ENCODE measurements at places on chromosomes 4 and X.

GRCh38 chr4:56910172-56910967, 2.7 kb downstream of the REST start:
- DNase-seq: no peak

DNA sequence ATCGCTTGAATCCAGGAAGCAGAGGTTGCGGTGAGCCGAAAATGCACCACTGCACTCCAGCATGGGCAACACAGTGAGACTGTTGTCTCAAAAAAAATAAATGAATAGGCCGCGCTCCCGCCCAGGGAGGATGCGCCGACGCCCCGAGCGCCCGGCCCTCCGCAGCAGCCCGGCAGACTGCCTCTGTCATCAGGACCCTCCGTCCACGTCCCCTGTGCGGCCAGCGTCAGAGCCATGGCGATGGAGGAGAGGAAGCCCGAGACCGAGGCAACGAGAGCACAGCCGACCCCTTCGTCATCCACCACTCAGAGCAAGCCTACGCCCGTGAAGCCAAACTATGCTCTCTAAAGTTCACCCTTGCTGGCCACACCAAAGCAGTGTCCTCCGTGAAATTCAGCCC, 21.4 kb downstream of the LIAS start:
- no peak for DNase-seq

- DNase-seq: no peak
Observed at GRCh38 chrX:153766098-153766817, 2.2 kb downstream of the PLXNB3 start.

- DNase-seq: no peak
Observed at GRCh38 chr4:184102927-184103326, 114.7 kb downstream of the ENPP6 start.

GRCh38 chrX:100883654-100884053, 9.5 kb upstream of the NOX1 start:
- DNase-seq: no peak

GRCh38 chrX:51779306-51779705, 36.1 kb downstream of the GSPT2 start:
- DNase-seq: no peak

- DNase-seq: no peak
Observed at GRCh38 chr4:154868414-154869194, 87.5 kb downstream of the RBM46 start.

GRCh38 chr4:95548738-95549245, at the start of gene UNC5C:
UNC5C (minus strand) TSS chr4:95548973.
- DNase-seq: no peak

DNA sequence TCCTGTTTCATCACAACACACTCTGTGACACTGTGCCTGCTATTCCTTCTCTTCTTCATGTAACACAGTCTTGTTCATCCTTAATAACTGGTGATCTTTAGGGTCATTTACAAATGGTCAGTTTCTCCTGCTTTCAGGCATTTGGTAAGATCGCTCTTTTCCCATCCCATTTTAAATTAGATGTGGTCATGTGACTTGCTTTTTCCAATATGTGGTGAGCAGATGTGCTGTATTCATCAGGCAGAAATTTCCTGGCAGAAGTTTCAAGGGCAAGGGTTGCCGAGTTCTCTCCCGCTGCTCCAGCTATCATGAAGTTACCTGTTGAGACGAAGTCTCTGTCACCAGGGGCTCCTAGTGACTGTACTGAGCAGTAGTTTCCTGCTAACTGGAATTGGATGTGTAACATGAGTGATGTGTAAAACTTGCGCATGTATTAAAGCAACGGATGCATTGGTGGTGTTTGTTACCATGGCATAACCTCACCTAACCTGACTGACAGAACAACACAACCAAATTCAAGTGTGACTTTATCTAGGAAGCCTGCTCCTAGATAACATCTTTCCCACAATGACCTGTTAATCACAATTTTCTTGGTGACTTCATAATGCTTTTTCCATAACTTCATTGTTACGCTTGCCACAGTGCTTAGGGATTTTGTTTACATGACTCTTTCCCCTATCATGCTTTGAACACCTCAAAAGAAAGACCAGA, 29.5 kb upstream of the BMPR1B start:
- DNase-seq: no peak

DNA sequence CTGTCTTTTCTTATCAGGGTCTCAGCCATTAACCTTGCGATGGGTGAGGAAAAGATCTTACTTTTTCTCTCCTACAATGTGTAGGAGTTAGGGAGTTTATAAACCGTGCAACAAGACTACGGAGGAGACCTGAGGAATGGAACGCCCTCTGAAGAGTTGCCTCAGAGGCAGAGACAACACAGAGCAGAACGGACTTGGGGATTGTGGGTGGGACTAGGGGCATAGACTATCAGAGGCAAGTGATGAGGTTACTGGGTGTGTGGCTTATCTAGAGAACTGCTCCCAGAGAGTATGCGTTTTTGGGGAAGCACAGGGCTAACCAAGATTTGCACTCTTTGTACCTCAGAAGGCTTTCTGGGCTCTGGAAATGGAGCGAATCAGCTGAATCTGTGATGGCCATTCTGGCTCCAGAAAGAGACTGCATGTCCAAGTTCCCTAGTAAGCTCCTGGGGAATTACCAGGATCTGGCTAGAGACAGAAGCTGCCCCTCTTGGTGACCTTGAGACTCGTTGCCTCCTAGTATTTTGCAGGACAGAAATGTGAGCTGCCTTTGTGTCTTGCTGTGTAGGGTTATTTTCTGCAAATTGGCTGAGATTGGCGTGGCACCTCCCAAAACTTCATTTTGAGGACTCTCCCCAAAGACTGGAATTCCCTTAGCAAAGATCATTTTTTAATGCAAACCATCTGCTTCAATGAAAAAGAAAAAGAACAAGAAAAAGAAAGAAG, 118.9 kb downstream of the ARSF start:
- no peak for DNase-seq

DNA sequence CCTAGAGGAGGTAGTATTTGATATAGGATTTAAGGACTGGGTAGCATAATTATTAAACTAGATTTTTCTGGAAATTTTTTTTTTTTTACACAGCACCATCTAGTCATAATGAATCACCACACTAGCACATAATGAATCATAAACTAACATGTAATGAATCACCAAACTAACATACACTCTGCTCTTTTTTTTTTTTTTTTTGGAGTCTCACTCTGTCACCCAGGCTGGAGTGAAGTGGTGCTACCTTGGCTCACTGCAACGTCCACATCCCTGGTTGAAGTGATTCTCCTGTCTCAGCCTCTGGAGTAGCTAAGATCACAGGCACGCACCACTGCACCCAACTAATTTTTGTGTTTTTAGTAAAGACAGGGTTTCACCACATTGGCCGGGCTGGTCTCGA, 92.5 kb downstream of the FAM13A start:
- DNase-seq: peak; percentile 41

DNA sequence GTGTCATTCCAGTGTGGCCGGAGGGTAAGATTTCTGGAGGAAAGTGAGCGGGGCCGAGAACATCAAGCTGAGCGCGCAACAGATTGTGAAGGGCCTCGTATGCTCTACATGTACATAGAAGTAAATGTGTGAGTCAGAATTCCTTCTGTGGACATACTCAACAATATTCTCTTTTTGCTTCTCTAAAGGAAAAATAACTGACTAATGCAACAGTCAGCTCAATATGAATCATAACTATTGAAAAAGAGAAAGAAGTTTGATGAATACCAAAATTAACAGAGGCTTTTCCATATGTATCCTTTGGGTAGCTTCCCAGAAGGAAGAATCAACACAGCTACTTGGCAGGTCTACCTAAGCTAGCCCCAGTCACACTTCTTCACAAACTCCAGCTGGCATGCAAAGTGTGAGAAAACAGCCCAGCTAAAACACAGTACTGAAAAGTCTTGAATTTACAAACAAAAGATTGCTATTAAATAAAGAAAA, 87.5 kb upstream of the ZFP42 start:
- no peak for DNase-seq

GRCh38 chr4:111992351-111993168, 152.7 kb upstream of the FAM241A start:
- DNase-seq: no peak

DNA sequence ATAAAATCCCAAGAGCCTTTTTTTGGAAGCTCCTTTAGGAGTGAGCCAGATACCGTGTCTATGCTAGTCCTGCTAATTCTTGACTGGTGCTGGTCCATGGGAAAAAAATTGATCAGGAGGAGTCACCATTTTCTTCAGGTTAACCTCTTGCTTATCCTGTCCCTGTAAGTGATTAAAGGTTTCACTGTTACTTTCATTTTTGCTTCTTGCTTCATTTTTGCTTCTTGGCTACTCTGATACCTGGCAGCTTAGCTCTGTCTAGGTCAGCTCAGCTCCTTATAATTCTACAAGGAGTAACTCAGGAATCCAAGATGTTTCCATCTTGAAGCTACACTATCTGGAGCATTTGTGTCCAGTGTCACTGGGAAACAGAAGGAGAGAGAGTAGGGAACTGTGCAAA, 45.7 kb downstream of the AFM start:
- no peak for DNase-seq

- DNase-seq: no peak
Observed at GRCh38 chr4:1626941-1627340, 57.2 kb downstream of the FAM53A start.

DNA sequence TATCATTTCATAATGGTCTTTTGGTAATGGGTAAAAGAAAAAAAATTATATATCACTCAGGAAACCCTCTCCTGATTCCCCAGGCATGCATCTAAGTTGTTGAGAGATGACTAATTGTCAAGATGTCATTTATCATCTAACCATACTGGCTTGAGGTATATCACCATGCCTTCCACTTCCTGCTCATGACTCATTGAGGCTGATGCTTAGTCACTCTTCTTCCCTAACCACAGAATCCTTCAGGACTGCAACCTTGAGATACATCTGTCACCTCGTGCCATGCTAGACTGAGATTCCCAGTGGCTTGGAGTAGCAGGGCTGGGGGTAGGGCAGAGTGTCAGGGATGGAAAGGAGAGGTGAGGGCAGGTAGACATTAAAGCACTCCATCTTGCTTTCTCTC, 782.5 kb upstream of the INTU start:
- DNase-seq: no peak

- no peak for DNase-seq
Observed at GRCh38 chrX:105837232-105837631, 14.9 kb downstream of the NRK start.

- DNase-seq: no peak
Observed at GRCh38 chrX:8433109-8434062, 31.2 kb upstream of the VCX3B start.

DNA sequence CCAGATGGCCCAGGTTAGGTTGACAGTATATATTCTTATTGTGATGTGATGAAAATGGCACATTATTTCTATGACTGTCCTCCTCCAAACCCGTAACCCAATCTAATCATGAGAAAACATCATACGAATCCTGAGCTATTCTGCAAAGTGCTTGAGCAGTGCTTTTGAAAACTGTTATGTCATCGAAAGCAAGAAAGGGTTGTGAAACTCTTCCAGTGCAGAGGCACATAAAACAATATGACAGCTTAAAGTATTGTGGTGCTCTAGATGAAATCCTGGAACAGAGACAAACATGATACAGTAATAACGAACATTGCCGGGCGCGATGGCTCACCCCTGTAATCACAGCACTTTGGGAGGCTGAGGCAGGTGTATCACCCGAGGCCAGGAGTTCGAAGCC, 1648.0 kb downstream of the STIM2 start:
- no peak for DNase-seq

- no peak for DNase-seq
Observed at GRCh38 chr4:128060121-128060698, 902 bp upstream of the LARP1B start.

DNA sequence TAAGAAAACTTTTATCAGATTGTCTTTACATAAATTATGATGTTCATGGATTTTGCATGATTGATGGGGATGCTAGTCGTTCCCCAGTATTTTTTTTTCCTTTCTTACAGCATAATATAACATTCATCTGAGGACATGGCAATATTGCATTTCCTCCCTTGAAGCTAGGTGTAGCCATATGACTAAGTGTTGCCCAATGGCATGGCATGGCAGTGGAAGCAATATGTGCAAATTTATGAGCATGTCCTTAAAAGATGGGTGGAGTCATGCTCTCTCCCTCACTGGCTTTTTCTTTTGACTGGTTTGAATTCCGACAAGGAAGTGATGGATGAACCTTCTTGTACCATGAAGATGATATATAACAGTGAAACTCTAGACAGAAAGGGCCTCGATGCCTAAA, 96.3 kb downstream of the BANK1 start:
- DNase-seq: no peak

GRCh38 chrX:115579327-115579726, 18.4 kb downstream of the PLS3 start:
- DNase-seq: no peak

Data from hematopoietic multipotent progenitor cell treated with erythropoietin and hydrocortisone succinate and interleukin-3 and kit ligand, for 17 days (in vitro differentiated cells).